ENCODE measurements at places on chromosomes 2 and 18.

DNA sequence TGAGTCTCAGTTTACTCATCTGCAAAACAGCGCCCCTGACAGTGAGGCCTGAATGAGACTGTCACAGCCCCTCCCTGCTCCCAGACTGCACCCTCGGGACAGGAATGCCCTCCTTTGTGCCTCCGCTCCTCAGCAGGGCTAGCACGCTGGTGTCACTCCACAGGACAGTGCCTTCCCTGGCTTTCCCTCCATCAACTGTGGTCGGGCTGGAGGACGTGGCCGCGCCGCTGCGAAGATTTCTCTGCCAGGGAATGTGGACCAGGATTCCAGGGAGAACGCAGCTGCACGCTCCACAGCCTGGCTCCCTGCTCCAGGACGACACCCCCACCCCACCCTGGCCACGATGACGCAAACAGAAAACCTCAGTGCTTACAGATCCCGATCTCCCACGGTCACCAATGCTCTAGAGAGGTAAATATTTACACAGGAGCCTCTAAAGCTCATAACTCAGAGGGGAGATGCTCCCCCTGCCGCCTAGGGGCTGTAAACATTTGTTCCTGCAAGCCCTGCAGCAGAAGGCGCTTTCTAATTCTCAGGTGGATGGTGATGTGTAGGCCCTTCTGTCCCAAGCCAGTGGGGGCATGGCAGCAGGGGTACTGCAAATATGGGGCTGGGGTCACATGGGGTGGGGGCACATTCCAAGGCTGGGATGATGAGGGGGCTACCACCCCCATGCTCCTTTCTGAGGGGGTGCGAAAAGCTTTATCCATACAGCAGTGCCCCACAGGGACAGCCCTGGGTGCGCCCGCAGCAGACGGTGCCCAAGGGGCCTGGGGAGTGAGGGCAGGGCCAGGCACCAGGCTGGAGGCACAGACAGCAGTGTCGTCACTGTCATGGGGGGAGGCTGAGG is 12.4 kb downstream of the HS6ST1 start:
- no peak for DNase-seq

- no peak for DNase-seq
Measured at GRCh38 chr2:232563580-232563979, 13.1 kb downstream of the EIF4E2 start.

GRCh38 chr2:240245184-240245583 is 104.7 kb upstream of the OTOS start:
- DNase-seq = no peak

DNA sequence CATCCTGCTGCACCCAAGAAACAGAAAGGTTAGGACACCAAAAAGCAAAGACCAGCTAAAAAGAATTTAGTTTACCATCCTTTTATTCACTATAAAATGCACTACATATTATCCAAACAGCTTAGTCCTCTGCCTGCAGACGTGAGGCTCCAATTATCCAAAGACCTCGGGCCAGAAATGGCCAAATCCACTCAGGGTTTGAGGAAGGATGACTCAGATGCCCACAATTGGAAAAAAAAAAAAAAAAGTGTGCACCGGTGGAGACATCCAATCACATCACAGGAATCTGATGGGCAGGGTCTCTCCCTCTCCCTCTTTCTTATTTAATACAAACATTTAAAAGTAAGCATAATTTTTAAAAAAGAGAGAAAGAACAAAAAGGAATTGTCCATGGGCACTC is 65.7 kb downstream of the TRABD2A start:
- DNase-seq = no peak

DNA sequence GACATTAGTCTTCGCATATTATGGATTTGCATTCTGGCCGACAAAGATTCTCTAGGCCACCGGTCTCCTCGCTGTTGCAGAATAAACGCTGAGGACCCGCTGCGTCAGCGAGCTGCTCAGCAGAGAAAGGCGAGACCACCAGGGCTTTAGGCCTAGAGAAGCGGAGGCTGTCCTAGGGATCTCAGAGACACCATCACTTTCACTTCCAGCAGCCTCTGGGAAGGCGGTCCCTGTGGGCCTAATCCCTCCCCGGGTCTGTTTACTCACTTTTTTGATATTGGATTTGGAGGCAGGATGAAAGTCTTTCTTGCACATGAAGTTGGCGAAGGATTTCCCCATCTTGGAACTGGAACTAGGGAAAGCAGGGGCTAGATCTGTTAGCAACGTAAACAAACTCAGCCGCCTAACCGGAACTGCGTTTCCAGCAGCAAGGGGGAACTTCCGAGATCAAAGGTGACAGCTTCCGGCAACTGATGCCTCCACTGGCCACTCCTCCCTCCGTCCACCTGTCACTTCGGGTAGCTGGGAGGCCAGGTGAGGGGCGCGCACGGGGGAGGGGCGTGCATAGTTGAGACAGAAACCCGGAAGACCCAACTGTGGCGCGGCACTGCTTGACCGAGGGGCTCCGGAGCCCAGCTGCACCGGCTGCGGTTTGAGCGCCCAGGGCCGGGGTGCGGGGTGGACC is at the start of gene SCRN3:
SCRN3 (plus strand) TSS at position 447 of the 685 bp plus-strand sequence. CDS start 2,554 bp downstream, outside the sequence.
- DNase-seq = peak; percentile 74

- DNase-seq = peak; percentile 59
Measured at GRCh38 chr2:181123798-181124231, 143.4 kb downstream of the UBE2E3 start.

DNA sequence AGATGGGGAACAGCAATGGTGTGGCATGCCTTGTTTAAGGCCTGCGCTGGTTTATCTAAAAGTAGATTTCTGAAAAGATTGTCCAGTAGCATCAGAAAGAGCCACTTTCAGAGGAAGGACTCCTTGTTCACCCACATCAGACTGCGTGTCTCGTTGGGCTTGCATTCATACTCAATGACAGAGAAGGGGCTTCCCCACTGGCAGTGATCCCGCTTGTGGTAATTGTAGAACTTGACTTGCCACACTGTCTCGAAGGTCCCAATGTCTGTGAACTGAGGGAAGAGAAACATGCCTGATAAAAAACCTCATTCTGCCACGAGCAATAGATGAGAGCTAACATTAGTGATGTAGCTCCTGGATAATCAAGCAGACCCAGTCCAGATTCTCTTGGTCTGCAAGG is 26.0 kb downstream of the CNRIP1 start:
- no peak for DNase-seq

GRCh38 chr2:34004936-34005335 is 405.8 kb upstream of the FAM98A start:
- DNase-seq = no peak

DNA sequence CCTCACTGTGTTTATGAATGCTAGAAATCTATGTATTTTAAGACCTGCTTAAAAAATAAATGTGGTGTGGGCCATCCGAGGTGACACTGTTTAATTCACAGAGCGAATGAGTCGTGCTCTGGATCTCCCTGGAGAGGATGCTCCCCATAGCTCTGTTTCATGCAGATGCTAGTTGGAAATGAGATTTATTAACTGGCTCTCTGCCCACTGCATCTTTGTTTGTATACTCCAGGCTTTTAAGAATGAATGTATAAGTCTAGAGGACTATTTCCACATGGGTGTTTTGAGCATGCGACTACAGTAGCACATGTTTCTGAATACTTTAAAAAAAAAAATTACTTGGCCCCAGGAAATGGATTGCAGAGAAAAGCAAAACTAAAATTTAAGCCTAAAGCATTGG is 3.9 kb downstream of the MAPRE2 start:
- no peak for DNase-seq

- DNase-seq = no peak
Measured at GRCh38 chr2:117128461-117128860, 686.0 kb upstream of the DDX18 start.

Data from activated T-cell treated with anti-CD3 and anti-CD28 coated beads, Interleukin-2, amount 50 U/mL, for 48 hours (primary cell).